ENCODE measurements at places on chromosomes 13 and 19.
A peak's percentile ranks its signal among the peaks of the same experiment; 100 is the strongest.

GRCh38 chr13:42275098-42275471 is 3.1 kb downstream of the AKAP11 start:
- DNase-seq, result no peak

DNA sequence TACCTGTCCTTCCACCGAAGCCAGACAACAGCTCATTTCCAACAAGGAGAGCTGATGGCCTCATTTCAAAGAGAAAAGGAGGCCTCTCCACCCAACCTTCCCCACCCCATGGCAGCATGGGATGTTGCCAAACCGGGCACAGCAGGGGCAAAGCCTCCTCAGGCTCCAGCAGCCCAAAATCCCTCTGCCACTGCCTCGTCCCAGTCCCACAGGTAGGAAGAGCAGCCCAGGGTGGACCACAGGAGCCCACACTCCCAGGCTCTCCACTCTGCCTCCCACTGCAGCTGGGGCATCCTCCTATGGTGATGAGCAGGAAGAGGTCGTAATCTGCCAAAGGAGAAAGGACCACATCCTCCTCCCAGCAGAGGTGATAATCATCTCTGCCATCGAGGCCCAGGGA is 50.9 kb downstream of the PEPD start:
- DNase-seq, result no peak

DNA sequence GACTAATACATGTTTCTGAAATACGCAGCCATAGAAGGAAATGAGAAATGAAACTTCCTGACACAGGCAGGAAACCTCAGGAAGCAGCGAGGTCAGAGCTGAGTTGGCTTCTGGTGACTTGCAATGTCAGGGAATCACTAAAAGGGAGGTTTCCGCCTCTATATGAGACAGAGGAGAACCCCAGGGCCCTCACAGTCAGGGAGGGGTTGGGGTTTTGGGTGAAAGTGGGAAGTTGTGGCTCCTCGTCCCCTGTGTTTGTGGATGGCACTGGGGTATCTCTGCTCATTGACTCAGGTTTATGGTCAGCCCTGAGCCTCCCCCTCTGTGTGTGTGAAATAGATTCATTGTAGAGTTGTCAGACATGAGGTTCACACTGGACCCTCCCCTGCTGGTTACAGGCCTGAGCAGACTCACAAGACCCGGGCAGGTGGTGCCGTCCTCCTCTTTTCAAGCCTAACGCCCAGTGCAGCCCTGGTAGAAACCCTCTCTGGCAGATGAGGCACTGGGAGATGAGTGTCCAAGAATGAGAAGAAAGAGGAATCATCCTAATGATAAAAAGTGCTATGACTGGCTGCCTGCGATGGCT is 5.5 kb upstream of the LILRA6 start:
- DNase-seq, result no peak

GRCh38 chr13:99978799-99979452 is 2.7 kb upstream of the ZIC2 start:
- DNase-seq, result peak; percentile 89

DNA sequence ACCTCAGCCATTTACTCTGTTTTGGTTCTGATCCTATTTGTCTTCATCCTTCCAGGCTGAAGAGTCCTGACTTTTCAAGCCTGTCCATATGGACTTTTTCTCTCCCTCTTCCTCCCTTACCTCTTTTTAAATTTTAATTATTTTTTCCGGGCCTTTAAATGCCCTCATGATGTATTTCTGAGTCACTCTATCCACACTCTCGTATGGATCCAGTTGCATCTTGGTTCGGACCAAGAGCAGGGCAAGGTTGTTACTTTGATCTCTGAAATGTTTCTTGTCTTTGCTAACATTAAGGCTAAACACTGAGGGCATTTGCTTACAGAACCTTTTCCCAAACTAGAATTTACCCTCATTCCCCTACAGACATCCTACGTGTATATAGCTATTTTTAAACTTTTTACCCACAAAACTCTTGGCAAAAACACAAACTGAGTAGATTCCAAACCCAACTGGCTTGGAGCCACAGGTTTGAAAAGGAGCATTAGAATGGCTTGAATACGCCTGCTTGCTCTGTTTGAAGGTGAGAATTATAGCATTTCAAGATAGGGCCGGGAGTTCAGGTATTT is 47.4 kb upstream of the SERPINE3 start:
- no peak for DNase-seq
